ENCODE measurements at places on chromosomes 3 and 15.

DNA sequence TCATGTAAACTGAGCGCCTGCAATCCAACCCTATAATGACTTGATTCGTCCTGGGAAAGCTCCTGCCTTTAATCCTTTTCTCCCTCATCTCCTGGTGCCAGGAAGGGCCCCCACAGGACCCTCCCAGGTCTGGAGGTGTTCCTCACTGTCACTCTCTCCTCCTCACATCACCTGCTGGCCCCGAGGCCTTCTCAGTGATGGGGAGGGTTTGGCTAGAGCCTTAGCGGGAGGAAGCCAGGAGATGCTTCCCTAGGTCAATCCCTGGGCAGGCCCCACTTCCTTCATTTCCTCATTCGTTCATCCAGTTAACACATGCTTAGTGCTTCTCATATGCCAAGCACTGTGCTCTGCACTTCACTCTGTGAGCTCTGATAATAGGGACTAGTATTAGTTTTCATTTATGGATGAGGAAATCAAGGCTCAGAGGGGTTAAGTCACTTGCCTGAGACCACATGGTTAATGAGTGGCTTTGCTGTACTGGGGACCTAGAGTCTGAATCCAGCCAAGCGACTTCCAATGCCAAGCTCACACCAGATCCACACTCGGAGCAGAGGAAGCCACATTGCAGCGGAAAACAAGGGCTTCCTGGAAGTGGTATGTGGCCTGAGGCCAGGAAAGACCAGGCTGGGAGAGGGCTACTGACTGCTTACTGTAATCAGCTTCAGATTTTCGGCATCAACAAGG lies 50.3 kb upstream of the CHRNB4 start:
- no peak for DNase-seq

GRCh38 chr3:144586382-144586781 lies 614.8 kb downstream of the DIPK2A start:
- DNase-seq, result no peak

- no peak for DNase-seq
Measured at GRCh38 chr15:39028069-39028468, 463.5 kb upstream of the RASGRP1 start.

DNA sequence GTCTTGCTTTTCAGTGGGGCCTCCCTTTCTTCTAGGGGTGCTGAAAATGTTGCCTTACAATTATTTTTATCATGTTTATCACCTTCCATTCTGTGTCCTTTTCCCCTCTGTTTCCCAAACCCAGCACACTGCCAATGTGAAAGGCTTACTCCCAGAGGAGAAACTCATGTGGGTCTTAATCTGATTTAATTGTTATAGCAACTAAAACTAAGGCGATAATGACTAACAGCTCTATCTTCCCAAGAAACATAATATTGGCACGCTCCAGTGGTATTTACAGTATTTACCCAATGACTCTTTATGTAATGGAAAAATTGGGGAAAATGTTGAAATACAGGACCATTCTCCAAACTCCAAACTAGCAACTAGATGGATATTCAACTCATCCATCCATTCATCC lies 58.4 kb downstream of the MESD start:
- DNase-seq, result no peak

GRCh38 chr3:112293368-112294321 lies at the start of gene SLC9C1:
Gene SLC9C1, minus strand, starts transcription at chr3:112294216. Its CDS starts 7,425 bp downstream, at chr3:112286791.
- no peak for DNase-seq

- DNase-seq, result no peak
Measured at GRCh38 chr15:26598704-26599103, 174.2 kb downstream of the GABRB3 start.
